Memory B cell (primary cell): ENCODE measurements at places on chromosomes 1 and 21.

DNA sequence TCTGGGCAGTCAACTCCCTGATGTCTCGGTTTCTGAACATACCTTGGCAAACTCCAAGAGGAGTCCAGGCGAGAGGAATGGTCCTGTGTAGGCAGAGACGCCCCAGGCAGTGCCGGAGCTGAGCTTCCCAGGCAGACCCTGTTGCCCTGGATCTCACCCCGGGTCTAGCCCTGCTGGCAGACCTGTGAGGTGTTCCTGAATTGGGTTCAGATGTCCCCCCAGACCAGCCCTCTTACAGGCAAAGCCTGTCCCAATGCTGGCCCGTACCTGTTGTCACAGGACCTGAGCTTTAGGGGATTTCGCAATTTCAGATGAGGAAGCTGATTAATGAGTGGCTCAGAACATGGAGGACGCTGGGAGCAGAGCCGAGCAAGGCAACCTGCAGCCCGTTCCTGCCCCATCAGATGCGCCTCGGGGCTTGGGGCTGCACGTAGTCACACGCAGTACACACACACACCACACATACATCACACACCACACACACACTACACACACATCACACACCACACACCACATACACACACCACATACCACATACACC lies 38.5 kb upstream of the PDE9A start:
- DNase-seq, result no peak

DNA sequence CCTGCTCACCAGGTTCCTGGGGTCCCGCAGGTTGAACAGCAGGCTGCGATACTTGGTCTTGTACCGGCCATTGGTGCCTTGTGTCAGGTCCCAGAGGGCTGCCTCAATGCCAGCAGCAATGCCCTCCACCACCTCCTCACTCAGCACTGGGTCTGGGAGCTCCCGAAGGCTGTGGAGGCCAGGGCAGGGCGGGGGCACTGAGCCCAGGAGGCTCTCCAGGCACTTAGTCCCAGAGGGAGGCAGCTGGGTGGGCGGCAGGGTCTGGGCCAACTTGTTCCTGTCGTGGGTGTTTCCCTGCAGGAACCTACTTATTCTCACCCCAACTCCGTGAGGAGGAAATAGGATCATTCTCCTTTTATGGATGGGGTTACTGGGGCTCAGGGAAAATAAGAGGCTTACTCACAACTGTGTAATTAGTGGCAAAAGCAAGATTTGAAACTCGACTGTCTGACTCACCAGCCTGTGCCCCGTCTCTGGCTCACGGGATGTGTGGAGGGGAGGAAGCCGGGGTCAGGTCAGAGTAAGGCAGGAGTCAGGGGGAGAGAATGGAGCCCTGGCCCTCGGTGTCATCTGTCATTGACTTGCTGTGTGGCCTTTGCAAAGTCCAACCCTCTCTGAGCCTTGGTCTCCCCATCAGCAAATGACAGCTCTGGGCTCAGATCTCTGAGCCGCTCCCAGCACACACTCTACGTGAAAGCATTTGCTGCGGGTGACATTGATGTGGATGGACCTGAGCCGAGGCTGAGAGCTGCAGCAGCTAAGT lies 17.2 kb downstream of the SPOCD1 start:
- no peak for DNase-seq

GRCh38 chr1:185017966-185018365 lies 27.4 kb upstream of the RNF2 start:
- DNase-seq, result no peak

DNA sequence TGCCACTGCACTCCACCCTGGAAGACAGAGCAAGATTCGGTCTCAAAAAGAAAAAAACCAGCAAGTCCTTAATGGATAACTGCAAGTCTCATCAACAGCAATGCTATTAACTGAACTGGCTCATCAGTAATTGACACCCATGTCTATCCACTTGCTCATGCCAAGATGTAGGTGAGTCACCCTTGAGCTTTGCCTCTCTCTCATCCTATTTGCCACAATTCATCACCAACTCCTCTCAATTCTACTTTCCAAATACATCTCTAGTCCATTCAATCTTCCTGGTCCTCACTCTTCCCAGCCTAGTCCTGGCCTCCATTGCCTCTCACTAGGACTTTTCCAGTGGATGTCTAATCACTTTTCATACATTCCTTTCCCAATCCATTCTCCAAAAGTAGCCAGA lies 103.7 kb upstream of the PRMT6 start:
- DNase-seq, result no peak

- no peak for DNase-seq
Observed at GRCh38 chr1:108595507-108595906, 35.6 kb downstream of the EEIG2 start.

- no peak for DNase-seq
Observed at GRCh38 chr1:168370586-168370985, 89.9 kb downstream of the TBX19 start.

DNA sequence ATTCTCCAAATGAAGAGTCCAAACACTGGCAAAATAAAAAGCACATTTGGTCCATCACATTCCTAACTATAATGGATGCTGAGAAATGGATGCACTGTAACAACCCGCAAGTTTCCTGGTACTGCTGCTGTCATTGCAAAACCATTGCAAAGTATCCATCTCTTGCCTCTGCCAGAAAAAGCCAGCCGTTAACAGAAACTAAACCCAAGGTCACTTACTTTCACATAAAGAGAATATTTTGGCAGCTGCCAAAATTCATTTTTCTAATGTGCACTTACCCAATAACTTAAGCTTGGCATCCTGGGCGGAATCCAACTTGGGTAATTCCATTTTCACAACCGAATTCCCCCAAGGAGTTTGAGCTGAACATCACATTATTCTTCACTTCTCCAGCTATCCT lies 77.0 kb upstream of the LRRC8D start:
- no peak for DNase-seq

GRCh38 chr1:46489638-46490405 lies at the start of gene DMBX1:
Gene DMBX1 (plus strand): TSS chr1:46489836. CDS start chr1:46507011, 17,175 bp downstream.
- no peak for DNase-seq

GRCh38 chr1:69707103-69707502 lies 139.4 kb downstream of the LRRC7 start:
- DNase-seq, result no peak

DNA sequence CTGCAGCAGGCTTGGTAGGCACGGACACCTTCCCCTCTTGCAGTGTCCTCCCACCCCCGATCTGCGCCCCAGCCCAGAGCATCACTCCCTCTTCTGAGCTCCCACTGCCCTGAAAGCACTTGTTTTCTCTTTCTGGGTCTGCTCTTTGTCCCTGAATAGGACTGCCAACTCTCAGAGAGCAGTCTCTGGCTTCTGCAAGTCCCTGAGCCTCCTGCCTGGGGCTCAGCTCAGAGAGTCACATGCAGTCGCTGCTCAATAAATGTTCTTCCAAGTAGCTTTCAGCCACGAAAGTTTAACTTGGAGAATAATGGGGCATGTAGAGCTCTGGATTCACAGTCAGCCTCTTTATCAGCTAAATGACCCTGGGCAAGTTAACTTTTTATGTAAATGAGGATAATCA lies 205.6 kb downstream of the HIVEP3 start:
- DNase-seq, result no peak

GRCh38 chr21:33121715-33122475 lies 52.0 kb downstream of the OLIG1 start:
- DNase-seq, result no peak

DNA sequence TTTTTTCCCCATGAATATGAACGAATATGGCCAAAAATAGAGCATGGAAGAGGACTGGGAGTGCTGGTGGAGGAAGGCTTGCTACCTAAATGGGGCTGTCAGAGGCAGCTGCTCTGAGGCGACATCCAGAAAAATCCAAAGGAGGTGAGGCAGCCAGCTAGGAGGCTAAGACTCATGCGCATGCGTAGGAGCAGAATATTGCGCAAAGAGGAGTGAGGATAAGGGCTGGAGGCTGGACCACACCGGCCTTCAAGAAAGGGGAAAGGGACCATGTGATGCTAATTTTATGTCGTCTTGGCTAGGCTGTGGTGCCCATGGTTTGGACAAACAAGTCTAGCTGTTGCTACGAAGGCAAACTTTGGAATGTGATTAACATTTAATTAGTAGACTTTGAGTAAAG lies 30.5 kb downstream of the HEYL start:
- DNase-seq, result no peak

GRCh38 chr1:180343921-180344769 lies 114.1 kb downstream of the LHX4 start:
- no peak for DNase-seq

DNA sequence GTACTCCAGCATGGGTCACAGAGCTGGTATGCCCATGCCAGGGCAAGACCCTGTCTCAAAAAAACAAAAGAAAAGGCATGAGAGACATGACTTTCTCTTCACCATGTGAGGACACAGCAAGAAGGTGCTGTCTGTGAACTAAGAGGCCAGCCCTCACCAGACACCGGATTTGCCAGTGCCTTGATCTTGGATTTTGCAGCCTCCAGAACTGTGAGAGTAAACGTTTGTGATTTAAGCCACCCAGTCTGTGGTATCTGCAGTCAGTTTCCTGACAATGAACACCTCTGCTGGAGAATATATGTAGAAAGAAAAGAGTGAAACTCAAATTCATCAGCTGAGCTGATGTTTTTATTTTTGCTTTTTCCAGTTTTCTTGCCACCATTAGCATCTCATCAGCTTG lies 166.3 kb upstream of the RAB4A start:
- no peak for DNase-seq

GRCh38 chr1:109912873-109913272 lies 2.2 kb downstream of the CSF1 start:
- DNase-seq, result no peak

- DNase-seq, result no peak
Observed at GRCh38 chr1:183244466-183244865, 58.4 kb downstream of the LAMC2 start.
